ENCODE measurements at places on chromosomes 6 and 20.

GRCh38 chr6:105785066-105785811 is 300.9 kb upstream of the PRDM1 start:
- DNase-seq, result no peak

- DNase-seq, result no peak
Observed at GRCh38 chr20:40855269-40855668, 166.2 kb upstream of the MAFB start.

- peak; percentile 27 for DNase-seq
Observed at GRCh38 chr20:13788167-13788834, 3.5 kb downstream of the NDUFAF5 start.

GRCh38 chr20:48433178-48433577 is 394.6 kb downstream of the PREX1 start:
- DNase-seq, result no peak

DNA sequence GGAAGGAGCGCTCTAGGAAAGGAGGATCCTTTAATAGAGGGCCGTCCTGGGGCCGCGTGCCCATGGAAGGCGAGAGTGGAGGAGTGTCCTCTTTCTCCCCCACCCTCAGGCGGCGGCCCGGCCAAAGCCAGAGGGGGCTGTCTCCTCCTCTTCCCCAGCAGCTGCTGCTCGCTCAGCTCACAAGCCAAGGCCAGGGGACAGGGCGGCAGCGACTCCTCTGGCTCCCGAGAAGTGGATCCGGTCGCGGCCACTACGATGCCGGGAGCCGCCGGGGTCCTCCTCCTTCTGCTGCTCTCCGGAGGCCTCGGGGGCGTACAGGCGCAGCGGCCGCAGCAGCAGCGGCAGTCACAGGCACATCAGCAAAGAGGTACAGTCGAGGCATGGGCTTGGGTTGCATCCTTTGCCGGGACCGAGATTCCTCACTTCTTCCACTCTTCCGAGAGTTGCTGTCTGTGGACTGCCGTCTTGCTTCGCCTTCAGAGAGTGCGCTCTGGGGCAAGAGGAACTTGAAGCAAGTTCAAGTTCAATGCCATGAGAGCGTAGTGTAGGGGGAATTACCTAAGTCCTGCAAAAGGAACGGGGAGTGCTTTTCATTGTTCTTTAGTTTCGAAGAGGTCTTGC is at the start of gene LAMA2:
LAMA2 (plus strand) TSS at position 148 of the 621 bp plus-strand sequence; CDS start at position 256, 108 bp downstream.
- no peak for DNase-seq

DNA sequence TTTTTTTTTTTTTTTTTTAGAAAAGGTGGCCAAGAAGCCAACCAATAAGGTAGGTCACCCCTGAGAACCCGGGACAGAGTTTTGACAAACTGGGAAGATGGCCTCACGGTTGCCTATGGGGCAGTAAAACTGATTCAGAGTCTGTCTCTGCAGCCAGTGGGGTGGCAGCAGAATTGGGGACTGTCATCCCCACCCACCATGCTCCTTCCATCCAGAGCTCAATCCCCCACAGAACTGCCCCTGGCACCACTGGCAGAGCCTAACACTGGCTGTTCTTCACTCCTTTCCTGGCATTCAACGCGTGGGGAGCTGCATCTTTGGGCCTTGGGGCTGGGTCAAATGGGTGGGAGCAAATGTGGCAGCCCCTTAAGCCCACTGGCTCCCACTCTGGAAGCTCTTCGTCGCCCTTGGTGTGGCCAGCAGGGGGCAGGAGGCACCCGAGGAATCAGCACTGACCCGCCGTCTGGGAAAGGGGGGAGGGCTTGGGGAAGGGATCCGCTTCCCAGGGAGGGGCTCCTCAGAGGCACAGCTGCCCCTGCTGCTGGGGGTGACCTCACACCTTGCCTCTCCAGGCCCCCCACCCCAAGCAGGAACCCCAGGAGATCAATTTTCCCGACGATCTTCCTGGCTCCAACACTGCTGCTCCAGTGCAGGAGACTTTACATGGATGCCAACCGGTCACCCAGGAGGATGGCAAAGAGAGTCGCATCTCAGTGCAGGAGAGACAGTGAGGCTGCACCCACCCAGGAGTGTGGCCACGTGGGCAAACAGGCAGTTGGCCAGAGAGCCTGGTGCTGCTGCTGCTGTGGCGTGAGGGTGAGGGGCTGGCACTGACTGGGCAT is 10.4 kb downstream of the CD40 start:
- no peak for DNase-seq

GRCh38 chr6:14283600-14284235 is 166.1 kb downstream of the CD83 start:
- DNase-seq, result no peak

- no peak for DNase-seq
Observed at GRCh38 chr6:161259302-161259701, 14.6 kb downstream of the AGPAT4 start.

DNA sequence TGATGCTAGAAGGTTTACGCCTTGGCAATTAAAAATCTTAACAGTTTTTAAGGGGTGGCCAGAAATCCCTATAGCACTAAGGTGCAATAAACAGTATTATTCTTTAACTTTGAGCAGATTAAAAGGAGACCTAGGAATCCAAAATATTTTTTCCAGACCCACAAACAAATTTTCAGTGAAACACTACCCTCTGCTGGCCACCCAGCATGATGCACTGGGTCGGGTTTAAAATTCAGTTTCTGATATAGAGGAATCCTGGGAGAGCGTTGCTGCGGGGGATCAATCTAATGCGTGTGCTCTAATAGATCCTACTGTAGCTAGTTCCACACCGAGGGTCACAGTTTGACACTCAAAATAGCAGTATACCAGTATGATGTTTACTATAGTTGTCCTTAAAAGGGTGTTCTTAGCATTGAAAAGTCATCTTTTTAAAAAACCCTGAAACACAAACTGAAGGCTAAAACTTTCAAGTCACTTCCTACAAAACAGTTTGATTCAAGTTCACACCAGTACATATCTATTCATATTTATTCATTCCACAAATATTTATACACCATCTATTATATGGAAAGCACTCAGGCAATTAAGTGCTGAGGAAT is 10.2 kb downstream of the UBE3D start:
- no peak for DNase-seq

- DNase-seq, result no peak
Observed at GRCh38 chr6:161301338-161301737, 27.5 kb upstream of the AGPAT4 start.

DNA sequence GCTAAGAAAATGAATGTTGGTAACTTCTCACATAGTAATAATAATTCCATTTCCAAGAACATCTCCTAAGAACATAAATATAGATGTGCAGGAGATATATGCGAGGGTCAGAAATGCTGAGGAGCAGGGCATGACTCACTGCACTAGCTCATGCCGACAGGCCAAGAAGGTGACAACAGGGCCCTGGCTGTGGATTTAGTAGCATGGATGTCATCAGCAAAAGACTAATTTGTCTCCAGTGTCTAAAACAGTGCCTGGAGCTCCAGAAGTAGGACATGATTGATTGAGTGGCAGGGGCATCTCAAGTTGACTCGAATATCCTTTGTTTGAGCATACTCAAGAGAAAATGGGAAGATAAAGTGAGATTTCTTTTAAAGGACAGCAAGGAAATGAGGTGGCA is 207.0 kb upstream of the FOXA2 start:
- no peak for DNase-seq

DNA sequence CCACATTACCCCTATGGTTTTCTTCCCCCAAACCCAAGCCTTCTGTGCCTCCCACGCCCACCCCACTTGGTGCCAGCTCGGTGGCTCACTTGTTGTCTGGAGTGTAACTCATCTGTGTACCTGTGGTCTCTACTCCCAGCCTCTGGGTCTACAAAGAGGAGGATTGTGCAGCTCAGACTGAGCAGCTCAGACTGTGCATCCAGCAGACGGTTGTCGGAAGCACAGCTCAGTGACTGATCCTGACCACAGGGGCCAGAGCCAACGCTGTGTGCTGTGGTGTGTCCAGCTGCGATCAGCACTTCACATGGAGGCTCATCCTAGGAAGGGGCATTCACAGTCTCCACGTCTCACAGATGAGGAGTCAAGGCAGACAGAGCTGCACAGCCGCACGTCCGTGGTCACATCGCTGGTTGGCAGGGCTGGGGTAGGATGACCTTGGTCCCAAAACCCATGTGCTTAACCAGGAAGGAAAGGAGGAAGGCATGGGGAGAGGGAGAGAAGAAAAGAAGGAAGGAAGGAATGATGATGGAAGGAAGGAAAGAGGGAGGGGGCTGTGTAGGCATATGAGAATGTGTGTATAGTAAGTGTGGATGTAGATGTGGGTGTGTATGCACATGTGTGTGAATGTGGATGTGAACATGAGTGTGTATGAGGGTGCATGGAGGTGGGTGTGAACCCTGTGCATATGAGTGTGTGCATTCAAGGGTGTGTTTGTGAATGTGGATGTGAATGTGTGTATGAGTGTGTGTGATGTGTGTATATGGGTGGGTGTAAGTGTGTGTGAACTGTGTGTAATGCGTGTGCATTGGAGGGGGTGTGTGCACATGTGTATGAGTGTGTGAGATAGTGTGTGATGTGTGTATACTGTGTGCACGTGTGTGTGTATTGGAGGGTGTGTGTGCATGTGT is 28.2 kb upstream of the STX16 start:
- DNase-seq, result no peak

DNA sequence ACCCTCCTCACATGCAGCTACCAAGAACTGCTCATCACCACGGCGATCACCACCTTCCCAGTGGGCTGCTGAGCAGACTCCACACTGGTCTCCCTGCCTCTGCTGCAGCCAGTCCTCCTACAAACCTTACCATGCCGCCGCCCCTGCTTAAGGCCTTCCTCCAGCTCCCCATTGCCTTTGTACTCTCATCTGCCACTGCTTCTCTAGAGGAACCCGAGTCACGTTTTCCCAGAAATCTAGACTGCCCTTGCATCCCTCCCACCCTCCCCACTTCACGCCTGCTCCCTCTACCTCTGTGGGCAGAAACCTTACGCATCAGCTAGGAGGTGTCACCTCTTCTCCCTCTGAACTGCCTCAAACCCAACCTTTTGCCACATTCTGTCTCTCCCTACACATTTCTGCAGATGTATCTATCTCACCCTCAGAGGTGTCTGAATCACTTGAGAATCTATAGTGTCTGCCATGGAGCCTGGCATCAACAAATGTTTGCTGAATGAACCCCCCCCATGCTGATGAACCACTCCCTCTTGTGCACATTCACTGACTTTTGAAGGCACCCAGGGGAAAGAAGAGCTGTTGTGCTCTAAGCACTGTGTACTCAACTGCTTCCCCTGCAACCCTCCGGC is 4.3 kb downstream of the E2F1 start:
- no peak for DNase-seq

DNA sequence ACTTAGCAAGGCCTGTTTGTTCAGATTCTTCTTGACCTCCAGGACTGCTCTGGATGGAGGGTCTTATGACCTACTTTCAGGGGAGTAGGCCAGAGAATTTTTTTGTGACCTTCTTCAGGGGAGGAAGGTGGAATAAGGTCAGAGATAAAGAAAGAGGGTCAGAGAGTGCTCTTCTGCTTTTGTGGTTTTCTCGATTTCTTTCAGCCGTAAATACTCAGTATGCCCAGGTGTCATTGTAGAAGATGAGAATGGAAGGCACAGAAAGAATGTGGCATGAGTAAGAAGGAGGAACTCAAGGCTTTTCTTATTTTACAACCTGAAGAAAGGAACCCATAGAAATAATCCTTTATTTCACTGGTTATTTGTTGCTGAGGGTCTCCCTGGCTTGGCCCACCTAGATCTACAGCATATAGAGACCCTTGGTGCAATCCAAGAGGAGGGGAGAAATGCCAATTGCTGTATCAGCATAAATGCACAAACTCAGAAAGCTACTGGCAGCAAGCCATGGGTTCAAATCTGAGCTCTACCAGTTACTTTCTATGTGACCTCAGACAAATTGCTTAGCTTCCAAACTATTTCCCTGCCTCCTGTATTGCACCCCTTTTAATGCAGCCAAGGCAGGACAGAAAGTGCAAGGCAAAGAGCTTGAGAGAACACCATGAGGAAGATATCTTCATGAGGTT is 68.0 kb downstream of the OLIG3 start:
- DNase-seq, result no peak

GRCh38 chr20:33211817-33212424 is 5.2 kb upstream of the BPIFA3 start:
- peak; percentile 23 for DNase-seq

GRCh38 chr6:68427630-68428029 is 207.5 kb upstream of the ADGRB3 start:
- no peak for DNase-seq

GRCh38 chr6:1044040-1044836 is 267.7 kb upstream of the FOXQ1 start:
- DNase-seq, result no peak

DNA sequence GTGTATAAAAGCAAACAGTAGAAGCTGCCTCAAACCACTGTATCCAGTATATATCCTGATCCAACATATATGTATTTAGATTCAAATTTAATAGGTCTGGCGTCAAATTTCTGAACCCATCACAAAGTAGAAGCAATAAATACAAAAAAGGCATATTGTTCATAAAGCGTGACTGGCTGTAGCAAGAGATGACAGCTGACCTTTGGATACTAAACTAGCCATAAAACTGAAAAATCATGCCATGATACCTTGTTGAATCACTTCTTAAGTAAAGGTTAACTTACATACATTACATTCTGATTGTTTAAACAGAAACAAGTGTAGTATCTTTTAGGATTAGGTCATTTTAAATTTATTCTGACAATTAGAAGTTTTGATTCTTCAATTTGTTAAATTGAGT is 372.0 kb upstream of the FLRT3 start:
- no peak for DNase-seq

GRCh38 chr6:100626721-100627120 is 162.0 kb upstream of the SIM1 start:
- no peak for DNase-seq

- DNase-seq, result peak; percentile 93
Observed at GRCh38 chr6:158026054-158026900, 44.6 kb downstream of the SYNJ2 start.

DNA sequence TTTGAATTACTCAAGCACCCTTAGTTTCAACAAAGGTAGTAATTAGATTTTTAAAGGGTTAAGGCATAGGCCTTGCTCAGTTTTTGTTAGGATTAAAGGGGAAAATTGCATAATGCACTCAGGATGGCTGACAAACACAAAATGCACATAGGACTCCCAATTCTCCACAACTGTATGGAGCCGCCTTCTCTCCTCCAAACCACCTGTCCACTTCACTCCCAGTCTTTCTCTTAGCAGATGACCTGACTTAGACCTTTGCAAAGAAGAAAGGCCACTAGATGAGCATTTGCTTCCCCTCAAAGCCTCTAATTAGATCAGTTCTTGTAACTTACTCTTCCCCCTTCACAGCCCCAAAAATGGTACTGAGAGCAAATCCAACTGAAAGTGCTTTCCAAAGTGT is 20.1 kb downstream of the NSFL1C start:
- DNase-seq, result no peak

- DNase-seq, result peak; percentile 36
Observed at GRCh38 chr20:17558154-17558940, 11.5 kb upstream of the DSTN start.

DNA sequence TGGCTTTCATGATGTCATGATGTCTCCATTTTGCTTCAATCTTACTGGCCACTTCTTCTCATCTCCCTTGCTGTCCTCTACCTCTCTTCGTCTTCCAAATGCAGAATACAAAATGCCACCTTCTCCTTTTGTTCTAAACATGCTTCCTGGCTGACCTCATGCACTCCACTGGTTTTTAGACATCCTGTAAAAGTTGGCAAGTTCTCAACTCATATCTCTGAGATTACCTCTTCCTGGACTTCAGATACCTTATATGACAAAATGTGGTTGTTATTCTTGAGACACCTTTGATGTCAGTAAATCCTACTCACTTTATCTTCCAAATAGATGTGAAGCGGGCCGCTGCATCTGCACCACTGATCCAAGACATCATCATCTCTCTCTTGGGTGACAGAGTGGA is 212.7 kb upstream of the FOXA2 start:
- no peak for DNase-seq

Data from SHP77 treated with DMSO at 0.1 percent for 48 hours (cell line).